ENCODE measurements at places on chromosomes 11 and 22.

- DNase-seq = no peak
Observed at GRCh38 chr11:65182258-65183170, 786 bp downstream of the CAPN1 start.

DNA sequence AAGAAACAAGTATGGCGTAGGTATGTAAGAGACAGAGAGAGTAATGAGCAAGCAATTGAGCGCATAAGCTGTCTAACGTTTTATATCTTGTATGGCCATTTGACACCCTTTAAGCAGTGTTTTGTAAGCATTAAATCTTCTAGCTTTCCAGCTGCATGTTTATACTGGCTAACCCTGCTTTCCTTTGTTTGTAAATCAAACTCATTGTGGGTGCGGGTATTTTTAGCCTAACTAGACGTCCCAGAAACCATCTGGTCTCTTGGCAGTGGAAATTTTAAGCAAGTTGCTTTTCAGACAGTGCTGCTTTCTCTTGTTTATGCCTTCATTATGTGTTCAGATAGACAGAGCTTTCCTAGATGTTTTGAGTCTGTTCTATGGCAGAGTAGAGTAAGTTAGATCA lies 73.5 kb downstream of the RNF169 start:
- no peak for DNase-seq

GRCh38 chr11:68117853-68118470 lies 3.2 kb downstream of the CHKA start:
- DNase-seq = no peak

- no peak for DNase-seq
Observed at GRCh38 chr11:73265853-73266645, 6.1 kb upstream of the P2RY6 start.

DNA sequence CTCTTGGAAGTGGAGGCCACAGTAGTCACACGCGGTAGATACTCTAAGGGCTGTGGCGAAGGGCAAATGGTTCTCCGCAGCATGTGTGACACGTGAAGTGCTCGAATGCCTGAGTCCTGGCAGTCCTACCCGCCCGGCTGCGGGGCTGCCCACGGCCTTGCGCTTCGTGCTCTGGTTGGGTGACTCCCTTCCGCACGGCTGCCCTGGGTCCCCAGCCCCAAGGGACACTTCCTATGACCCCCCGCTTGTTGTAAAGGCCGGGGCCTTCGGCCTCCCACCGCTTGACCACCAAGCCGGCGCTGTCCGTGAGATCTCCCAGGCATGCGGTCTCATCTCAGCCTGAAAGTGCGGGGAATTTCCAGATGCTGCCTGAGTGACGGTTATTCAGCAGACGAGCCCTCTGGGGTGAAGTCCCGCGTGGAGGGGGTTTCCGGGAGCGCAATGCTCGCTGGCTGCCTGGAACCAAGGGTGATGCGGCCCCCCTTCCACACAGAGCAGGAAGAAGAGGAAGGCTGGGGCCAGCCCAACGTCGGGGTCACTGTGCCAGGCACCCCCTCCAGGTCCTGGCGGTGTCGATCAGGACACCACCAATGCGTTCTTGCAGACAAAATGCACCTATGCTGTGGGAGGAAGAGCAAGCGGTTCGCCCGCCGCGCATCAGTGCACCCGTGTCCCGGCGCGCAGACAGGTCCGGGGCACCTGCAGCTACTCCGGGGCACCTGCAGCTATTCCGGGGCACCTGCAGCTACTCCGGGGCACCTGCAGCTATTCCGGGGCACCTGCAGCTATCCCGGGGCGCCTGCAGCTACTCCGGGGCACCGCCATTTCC lies 171.2 kb downstream of the OPCML start:
- DNase-seq = no peak

DNA sequence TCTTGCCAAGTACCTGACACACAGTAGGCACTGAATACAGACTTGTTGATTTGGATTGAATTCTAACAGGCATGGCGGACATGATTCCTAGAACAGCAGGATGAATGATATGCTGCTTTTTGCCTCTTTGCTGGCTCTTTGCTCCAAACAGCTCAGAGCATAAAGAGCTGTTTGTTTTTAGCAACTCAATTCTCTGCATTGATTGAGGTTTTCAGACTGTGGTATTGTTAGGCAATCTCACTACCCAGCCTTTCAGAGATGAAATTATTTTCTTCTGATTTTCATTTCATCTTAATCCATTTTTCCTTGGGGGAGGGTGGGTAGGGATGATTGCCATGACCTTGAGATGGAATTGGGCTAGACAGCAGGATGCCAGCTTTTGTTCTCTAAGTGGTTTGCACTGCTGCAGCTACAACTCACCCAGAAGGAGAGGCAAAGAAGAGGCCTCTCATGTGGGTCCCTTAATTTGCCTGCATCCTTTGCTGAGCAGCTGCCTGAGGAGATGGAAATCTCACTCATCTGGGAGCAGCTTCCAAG lies 20.5 kb downstream of the COA4 start:
- peak; percentile 45 for DNase-seq

DNA sequence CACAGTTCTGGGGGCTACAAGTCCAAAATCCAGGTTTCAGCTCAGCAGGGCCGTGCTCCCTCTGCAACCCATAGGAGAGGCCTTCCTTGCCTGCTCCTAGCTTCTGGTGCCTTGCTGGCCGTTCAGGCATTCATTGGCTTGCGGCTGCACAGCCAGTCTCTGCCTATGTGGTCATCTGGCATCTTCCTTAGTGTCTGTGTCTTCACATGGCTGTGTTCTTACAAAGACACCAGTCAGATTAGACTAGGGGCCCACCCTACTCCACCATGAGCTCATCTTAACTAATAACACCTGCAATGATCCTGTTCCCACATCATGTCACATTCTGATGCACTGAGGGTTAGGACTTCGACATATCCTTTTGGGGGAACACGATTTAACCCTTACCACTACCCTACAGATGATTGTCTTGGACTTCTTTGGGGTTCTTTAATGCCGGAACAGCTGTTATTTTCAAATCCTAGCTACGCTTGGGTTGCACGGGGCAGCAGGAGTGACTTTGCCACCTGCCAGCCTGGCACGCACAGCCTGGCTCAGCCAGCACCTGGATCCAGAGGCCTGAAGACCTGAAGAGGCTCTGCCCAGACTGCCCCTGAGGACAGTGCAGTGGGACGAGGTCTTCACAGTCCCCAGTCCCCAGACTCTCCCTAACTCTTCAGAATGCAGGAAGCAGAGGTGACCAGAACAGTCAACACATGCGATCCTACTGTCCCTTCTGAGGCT lies 7.7 kb upstream of the NEAT1 start:
- DNase-seq = no peak

DNA sequence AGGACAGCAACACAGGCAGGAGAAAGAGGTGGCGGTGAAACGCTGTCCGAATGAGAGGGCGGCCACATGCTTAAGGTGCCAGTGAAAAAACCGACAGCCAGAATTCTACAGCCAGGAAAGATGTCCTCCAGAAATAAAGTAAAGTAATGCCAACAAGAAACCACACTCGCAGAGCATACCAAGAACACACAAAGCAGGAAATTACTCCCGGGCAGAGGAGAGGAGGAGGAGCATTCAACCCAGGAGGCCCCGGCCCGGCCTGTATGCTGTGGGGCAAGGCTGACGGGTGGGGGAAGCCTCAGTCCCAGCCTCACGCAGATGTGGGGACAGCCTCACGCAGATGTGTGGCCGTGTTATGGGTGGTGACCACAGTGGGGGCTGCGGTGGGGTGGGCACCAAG lies 28.0 kb downstream of the CHID1 start:
- no peak for DNase-seq
